ENCODE measurements at places on chromosomes 6 and 20.
A peak's percentile ranks its signal among the peaks of the same experiment; 100 is the strongest.

DNA sequence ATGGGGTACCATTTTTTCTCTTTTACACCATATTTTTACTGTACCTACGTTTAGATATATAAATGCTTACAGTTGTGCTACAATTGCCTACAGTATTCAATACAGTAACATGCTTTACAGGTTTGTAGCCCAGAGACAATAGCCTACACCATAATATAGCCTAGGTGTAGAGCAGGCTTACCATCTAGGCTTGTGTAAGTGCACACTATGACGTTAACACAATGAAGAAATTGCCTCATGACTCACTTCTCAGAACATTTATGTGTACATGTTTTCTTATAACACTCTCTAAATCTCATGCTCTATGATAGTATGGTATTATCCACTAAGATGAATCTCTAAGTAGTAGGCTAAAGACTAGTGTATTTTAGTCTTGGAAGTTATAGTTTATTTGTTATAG lies 13.5 kb downstream of the GPR63 start:
- DNase-seq = no peak

GRCh38 chr20:61371501-61372136 lies 119.6 kb downstream of the CDH4 start:
- DNase-seq = no peak

DNA sequence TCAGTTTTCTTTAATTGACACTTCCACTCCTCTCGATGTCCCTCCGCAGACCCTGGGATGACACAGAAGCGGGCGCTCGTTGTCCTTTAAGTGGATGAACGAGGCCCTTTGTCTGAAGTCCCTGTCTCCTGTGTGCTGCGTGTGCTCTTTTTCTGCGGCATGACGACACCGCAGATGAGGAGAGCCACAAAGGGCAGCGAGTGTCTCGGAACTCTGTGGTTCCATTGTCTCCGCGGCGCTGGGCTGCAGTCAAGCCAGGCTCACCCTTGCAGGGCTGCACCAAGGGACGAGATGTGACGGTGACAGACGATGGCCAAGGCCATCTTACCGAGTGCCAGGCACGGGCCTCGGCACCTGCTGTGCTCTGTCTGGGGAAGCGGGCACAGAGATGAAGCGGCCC lies 10.6 kb downstream of the PRR18 start:
- no peak for DNase-seq

GRCh38 chr6:6875818-6876470 lies 231.8 kb upstream of the RREB1 start:
- DNase-seq = no peak

GRCh38 chr6:25224242-25224641 lies 54.9 kb upstream of the CARMIL1 start:
- no peak for DNase-seq

- DNase-seq = no peak
Observed at GRCh38 chr20:44615876-44616603, 33.7 kb downstream of the PKIG start.

GRCh38 chr20:4484379-4484997 lies 237.2 kb upstream of the PRND start:
- DNase-seq = no peak

DNA sequence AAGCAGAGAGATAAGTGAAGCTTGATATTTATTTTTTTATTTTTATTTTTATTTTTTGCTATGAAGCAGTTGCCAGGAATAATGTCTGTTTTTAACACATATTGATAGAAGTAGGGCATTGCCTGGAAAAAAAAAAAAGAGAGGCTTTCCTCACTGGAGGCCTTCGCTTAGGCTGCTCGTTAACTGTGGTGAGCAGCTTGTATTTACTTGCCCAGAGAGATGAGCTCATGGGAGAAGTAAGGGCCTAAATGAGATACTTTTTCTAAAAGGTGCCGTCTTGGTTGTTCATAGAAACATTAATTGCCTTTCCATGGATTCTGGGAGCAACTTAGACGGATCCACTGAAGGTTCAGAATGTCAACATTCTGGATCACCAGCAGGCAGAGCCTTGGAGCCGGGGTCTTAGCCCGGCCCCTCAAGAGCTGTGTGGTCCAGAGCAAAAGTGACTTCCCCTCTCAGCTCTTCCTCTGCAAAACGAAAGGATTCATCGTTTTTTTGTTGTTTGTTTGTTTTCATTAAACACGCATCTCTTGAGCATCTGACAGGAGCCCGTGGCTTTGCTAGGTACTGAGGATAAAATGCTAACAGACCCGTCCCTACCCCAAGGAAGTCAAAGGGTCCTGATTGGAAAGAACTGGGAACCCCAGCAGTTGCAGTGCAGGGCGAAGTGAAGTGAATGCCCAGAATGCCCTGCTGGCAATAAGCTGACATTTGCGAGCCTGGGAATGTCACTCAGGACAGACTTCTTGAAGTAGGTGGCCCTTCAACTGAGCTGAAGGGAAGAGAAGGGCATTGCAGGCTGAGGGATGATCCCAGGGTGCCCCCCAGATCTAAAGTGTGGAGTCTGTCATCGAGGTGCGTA lies 138.5 kb downstream of the ZDHHC14 start:
- DNase-seq = no peak

DNA sequence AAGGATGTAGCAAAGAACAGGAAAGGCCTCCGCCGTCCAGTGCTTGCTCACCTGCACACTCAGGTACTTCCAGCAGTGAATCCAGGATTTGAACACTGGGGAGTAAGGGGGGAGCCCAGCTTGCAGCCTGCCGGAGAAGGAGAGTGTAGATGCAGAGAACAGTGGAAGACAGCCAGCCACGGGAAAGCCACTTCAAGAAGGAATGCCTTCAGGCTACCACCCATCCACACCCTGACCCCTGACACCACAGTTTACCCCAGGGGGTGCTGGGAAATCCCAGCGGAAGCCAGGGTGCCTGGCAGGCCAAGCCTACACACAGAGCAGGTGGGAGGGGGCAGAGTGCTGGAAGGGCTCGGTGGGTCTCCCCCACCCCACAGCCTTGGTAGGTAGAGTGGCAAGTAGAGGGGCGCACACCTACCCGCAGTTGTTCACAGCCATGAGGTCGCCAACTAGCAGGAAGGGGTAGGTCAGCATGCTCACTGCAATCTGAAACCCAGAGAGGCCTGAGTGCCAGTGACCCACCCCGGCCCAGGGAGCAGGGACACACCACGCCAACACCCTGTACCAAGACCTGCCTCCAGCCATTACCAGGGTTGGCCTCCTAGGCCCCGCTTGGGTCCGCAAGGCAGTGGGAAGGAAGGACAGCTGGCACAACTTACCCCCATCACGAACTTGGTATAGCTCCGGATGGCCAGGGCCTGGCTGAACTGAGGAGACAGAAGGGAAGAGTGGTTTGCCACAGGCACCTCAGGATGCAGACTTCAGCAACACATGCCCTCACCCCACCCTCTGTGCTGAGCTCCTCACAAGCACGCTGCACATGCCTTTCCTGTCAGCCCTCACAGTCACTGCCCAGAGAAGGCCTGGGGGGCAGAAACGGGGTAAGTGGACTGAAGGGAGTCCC lies 15.7 kb downstream of the PI16 start:
- DNase-seq = no peak

GRCh38 chr6:10613077-10613476 lies 81.3 kb downstream of the C6orf52 start:
- DNase-seq = no peak

GRCh38 chr6:130827247-130828149 lies at the start of gene SMLR1:
Gene SMLR1, plus strand, starts transcription at chr6:130827406. Its CDS starts 8 bp downstream, at chr6:130827414.
- DNase-seq = no peak

DNA sequence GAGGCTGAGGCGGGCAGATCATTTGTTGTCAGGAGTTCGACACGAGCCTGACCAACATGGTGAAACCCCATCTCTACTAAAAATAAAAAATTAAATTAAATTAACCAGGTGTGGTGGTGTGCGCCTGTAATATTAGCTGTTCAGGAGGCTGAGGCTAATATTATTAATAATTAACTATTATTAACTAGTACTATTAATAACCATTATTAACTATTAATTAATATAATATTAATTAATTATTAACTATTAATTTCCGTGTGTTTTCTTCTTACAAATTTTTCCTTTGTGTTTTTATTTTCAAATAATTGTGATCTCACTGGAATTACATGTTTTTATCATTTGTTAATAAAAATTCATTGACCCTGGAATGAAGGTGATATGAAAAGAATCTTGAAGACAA lies 557.4 kb upstream of the ADGRB3 start:
- no peak for DNase-seq

GRCh38 chr6:4973982-4974745 lies 29.7 kb downstream of the RPP40 start:
- DNase-seq = no peak

DNA sequence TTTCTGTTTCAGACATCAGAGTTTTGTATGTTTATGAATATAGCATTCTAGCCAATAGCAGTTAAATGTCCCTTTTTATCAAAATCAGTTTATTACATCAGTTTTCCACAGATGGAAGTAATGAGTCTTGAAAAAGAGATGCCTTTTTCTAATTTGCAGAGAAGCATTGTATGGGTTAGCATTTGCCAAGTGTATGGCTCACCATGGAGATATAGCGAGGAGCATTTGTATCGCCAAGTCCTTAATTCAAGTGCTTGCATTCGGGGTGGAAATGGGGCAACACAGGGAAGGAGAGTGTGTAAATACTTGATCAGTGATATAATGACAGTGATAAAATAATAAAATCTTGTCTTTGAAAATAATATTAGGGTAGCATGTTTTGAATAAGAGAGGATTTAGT lies 42.9 kb downstream of the TXLNB start:
- no peak for DNase-seq

- DNase-seq = no peak
Observed at GRCh38 chr6:79536585-79536953, 661 bp downstream of the LCA5 start.

DNA sequence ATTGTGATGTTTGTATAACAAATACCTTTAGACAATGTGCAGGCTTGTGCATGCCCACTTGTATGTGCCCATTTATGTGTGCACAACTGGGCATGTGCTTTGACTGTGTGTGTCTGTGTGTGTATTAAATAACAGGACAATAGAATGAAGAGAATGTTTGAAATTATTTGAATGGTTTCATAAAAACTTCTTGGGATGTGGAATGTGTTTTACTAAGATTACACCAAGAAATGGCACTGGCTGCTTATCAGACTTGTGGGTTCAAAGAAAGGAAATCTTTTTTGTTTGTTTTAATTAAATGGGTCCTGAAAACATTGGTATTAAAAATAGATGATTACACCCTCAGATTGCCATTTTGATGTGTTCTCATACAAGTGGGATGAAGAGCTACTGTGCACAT lies 191.6 kb upstream of the CCN2 start:
- DNase-seq = no peak

- no peak for DNase-seq
Observed at GRCh38 chr6:5071216-5071615, 13.9 kb upstream of the PPP1R3G start.

DNA sequence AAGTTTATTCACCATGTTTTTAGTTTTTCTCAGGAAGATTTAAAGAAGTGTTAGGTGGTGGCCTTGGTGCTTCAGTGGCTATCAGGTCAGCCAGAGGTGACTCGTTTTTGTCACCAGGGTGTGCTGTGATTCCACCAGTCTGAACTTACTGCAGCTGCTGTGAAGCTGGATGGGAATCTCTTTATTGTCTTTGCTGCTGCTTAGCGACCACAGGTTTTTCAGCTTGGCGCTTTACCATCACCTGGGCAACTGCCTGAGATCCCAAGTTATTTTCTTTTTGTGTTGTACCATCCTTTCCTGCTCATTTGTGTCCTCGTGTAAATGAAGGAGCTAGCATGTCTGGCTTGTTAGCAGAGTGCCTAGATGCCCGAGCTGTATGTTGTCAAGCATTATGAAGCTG lies 146.9 kb downstream of the MACROD2 start:
- no peak for DNase-seq

DNA sequence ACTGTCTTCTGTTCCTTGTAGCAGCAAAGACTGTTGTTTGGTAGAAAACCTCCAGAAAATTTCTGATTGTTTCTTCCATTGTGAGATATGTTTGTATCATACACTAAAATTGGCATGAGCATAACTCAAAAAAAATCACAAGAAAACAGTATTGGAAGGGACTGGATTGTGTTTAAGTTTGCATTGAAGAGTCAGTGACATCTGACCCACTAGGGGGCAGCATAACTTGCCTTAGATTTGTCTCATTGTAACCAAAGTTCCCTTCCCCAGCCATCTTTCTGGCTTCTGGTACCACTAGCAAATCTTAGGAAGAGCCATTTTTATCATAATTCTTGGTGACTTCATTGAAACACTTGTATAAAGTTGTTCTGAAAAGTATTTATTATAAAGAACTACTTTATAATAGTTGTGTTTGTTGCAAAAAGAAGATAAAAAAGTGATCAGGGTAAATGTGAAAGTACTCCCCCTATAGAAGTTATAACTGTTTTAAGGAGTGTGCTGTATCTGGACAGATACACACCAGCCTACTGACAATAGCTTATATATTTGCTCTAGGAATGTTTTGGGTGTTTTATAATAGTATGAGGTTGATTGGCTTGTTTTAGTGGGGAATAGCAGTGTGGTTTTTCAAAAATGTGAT lies 7.7 kb downstream of the CSTF1 start:
- DNase-seq = peak; percentile 65

- peak; percentile 40 for DNase-seq
Observed at GRCh38 chr6:27684264-27685211, 211.6 kb upstream of the ZNF184 start.

DNA sequence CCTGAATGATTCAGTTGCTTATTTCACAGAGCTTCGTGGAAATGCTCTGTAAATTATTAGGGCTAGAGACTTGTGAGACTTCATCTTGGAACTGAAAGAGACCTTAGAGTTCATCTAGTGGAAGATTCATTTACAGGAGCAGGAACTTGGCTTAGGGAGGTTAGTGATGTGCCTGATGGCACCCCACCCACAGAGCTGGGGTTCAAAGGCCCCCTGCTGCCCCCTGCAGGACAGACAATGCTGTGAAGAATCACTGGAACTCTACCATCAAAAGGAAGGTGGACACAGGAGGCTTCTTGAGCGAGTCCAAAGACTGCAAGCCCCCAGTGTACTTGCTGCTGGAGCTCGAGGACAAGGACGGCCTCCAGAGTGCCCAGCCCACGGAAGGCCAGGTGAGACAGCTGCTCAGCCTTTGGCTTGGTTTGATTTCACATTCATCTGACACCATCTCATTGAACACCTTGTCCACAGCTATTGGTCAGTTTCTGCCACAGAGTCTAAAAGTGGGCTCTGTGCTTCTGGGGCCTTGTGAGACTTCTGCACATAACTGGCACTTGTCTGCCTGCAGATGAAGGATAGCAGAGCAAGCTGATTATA lies 25.1 kb downstream of the MYBL2 start:
- peak; percentile 36 for DNase-seq

DNA sequence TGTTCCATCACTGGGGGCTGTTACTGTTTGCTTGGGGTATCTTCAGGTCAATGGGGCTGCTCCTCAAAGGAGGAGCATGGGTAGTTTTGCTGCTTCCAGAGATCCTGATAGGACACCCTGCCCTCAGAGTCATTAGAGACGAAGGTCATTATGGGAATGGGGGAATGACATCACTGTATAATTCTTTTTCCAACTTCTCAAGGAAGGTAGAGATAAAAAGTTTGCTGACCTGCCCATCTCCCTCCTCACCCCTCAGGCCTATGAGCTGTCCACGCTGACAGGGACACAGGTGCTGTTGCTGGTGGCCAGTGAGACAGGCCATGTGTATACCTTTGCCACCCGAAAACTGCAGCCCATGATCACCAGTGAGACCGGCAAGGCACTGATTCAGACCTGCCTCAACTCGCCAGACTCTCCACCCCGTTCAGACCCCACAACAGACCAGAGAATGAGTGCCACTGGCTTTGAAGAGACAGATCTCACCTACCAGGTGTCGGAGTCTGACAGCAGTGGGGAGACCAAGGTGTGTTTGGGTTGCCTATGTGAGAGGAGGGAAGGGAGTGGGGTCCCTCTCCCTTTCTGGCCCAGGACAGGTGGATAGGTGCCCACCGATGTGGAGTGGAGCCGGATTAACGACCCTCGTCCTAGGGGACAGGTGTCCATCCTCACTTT lies 2.7 kb downstream of the SRF start:
- DNase-seq = no peak

GRCh38 chr20:39698752-39699151 lies 736.6 kb downstream of the DHX35 start:
- no peak for DNase-seq
